ENCODE measurements at places on chromosomes 12 and 14. TPM values are rescaled to one million over a fixed set of nuclear protein-coding genes. Genes with fewer than 3 reads are reported as not detected.

NANOG gene
- total RNA-seq: 0.32 TPM

GPR65 gene
- total RNA-seq: not detected

CD4 gene
- total RNA-seq: 3.8 TPM

DNA sequence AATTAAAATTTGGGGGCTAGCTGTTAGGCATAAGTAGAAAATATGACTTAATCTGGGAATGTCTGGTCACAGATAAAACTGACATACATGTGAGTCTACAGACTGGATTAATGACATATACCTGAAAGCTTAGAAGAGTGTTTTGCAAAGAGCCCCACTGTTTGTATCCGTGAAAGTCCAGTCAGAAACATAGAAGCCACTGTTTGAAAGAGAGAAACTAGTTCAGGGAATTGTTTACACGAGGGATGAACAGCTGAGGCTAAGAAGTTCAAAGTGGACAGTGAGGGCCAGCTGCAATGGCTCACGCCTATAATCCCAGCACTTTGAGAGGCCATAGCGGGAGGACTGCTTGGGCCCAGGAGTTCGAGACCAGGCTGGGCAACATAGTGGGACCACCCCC is 36.2 kb upstream of the SGPP1 start:
- peak overlapping the region; percentile 27 for H3K27ac ChIP-seq
- peaks cover 17% of the 10 kb centered on the region for H3K4me1 ChIP-seq
- DNase-seq: no peak

- peaks cover 20% of the 10 kb centered on the region for H3K27me3 ChIP-seq
- peaks cover 23% of the 10 kb centered on the region for H3K4me1 ChIP-seq
- H3K36me3 ChIP-seq: peaks cover 4% of the 10 kb centered on the region
- H3K27ac ChIP-seq: peak overlapping the region; percentile 89
- DNase-seq: peak; percentile 34
These were observed 629 bp downstream of the KCNMB4 start for GRCh38 chr12:70366581-70367257.

GRCh38 chr14:38419579-38419978 is 163.7 kb upstream of the CLEC14A start:
- DNase-seq: no peak
- peaks cover 6% of the 10 kb centered on the region for H3K27me3 ChIP-seq
- H3K27ac ChIP-seq: no peak overlapping the region

DNA sequence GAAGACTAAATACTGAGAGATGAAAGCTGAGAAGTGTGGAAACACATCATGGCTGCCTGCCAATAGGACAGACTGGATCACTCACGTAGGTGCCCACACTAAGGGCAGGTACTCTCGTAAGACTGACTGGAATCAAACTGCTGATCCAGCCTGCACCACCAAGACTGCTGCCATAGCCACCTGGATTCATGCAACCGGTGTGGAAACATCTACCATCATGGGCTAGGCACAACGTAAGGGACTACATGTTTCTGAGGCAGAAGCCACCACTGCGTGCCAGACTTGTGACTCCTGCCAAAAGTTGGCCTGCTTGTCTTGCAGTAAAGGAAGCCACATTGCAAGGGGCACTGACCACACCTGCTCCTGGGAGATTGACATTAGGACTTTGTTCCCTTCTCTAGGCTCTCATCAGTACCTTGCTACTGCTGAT is 3.8 kb downstream of the POMT2 start:
- no peaks in the 10 kb centered on the region for H3K27me3 ChIP-seq
- no peak for DNase-seq
- H3K4me1 ChIP-seq: peaks cover 52% of the 10 kb centered on the region
- H3K27ac ChIP-seq: no peak overlapping the region

- DNase-seq: peak; percentile 31
- H3K36me3 ChIP-seq: no peaks in the 10 kb centered on the region
- no peak overlapping the region for H3K27ac ChIP-seq
- H3K4me3 ChIP-seq: no peak overlapping the region
- H3K27me3 ChIP-seq: peaks cover 3% of the 10 kb centered on the region
- H3K4me1 ChIP-seq: no peaks in the 10 kb centered on the region
These were observed 206.6 kb upstream of the RTL1 start for GRCh38 chr14:101109981-101110728.

DNA sequence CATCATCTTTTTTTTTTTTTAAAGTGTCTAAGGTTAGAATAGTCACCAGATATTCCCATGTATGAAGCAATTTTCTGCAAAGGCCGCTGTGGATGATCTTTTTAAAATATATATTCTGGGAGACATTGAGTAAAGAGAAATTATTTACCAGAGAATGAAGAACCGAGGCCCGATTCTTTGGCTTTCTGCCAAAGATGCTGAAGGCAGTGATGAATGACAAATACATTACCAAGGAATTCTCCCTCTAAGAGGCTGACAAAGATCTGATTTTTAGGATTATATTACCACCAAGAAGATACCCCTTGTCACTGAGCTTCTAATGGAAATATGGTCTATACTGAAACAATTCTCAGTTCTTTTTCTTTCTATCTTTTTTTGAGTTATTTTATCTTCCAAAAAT is 336.8 kb downstream of the NAV3 start:
- H3K27ac ChIP-seq: peak overlapping the region; percentile 50
- H3K36me3 ChIP-seq: peaks cover 4% of the 10 kb centered on the region
- peaks cover 30% of the 10 kb centered on the region for H3K27me3 ChIP-seq
- no peak overlapping the region for H3K4me3 ChIP-seq
- H3K4me1 ChIP-seq: peaks cover 28% of the 10 kb centered on the region

DNA sequence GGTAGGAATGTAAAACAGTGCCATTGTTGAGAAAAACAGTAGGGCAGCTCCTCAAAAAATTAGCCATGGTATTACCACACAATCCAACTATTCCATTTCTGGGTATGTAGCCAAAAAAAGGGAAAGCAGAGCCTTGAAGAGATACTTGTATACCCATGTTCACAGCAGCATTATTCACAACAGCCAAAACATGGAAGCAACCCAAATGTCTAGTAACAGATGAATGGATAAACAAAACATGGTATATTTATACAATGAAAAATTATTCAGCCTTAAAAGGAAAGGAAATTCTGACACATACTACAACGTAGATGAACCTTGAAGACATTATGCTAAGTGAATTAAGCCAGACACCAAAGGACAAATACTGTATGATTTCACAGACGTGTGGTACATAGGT is 67.6 kb upstream of the GNG2 start:
- H3K36me3 ChIP-seq: no peaks in the 10 kb centered on the region
- no peak overlapping the region for H3K27ac ChIP-seq
- peaks cover 8% of the 10 kb centered on the region for H3K4me1 ChIP-seq
- H3K27me3 ChIP-seq: peaks cover 28% of the 10 kb centered on the region
- DNase-seq: no peak

- H3K4me1 ChIP-seq: peaks cover 48% of the 10 kb centered on the region
- no peak overlapping the region for H3K4me3 ChIP-seq
- peaks cover 2% of the 10 kb centered on the region for H3K36me3 ChIP-seq
- H3K27ac ChIP-seq: peak overlapping the region; percentile 71
- no peaks in the 10 kb centered on the region for H3K27me3 ChIP-seq
These were observed 60.0 kb upstream of the PNMA1 start for GRCh38 chr14:73774241-73774570.

All from mesothelial cell of epicardium (in vitro differentiated cells).